ENCODE measurements at places on chromosomes 5 and 9.

DNA sequence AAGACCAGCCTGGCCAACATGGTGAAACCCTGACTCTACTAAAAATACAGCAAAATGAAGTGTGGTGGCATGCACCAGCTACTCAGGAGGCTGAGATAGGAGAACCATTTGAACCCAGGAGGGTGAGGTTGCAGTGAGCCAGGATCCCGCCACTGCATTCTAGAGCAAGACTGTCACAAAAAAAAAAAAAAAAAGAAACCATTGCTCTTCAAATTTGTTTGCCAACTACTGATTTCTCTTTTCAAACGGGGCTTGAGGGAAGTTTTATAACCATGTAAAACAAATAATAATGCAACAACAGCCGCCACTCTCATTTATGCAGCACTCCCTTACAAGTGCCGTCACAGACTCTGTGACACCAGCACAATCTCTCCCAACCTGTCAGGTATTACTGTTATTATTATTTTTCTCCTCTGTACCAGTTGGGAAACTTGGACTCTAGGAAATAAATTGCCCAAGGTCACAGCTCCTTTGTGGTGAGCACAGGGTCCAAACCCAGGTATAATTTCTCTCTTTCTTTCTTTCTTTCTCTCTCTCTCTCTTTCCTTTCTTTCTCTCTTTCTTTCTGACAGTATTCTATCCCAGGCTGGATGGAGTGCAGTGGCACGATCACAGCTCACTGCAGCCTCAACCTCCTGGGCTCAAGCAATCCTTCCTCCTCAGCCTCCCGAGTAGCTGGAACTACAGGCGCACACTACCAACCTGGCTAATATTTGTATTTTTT lies 25.4 kb downstream of the SERINC5 start:
- no peak for DNase-seq

DNA sequence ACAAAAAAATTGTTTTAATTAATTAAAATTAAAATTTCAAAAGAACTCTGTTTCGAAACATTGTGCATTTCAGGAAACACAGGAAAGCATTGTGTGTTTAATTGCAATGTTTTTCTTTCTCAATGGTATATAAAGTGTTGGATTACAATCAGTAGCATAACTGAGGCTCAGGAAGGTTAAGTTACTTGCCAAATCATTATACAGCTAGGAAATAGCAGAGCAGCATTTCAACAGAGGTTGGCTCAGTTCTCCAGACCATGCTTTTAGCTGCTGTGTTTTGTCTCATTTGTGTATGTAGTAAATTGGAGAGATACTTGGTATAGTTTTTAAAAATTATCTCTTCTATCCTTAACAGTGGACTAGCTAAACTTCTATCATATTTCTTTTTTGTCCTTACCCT lies 30.0 kb upstream of the CAMLG start:
- no peak for DNase-seq

DNA sequence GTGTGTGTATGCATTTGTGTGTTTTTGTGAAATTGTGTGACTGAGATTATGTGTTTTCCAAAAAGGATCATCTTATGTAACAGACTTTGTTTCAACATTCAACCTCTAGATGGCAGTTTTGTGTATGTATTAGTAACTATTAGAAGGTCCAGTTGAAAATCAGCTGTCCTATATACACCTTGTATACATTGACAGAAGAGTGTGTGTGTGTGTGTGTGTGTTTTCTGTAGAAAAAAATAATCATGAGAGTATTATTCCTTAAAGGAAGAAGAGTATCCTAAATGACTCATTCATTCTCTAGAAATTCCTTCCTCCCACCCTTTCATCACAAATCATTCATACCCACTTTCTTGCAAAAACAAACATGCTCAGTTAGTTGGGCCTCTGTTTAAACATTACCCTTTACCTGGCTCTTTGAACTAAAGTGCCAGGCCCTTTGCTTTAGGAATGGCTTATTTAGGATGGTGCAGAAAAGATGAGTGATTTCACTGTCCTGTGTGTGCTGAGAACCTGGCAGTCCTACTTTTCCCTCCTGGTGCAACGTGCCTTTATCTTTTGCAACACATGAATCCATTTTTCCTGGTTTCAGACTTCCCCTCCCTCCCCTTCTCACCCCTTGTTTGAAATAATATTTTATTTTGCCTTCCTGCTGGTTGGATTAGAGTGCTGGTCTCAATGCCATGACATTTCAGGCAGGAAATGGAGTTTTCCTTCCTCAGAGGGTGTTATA lies 152.2 kb downstream of the ARHGAP26 start:
- DNase-seq, result no peak

DNA sequence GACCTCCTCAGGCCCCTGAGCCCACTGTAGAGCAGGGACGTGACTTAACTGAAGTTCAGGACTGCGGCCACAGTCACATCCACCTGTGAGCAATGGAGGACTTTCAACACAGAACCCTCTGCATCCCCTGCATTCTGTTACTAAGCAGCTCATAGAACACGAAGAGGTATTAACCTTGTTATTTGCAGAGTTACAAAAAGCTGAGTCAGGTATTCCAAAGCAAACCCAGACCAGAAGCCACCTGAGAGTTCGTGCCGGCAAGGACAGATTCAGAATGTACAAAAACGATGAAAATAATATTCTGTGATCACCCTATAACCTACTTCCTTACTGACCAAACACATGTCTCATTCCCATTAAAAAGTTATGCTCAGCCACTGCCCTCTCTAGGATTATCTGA lies 33.0 kb upstream of the PRSS3 start:
- no peak for DNase-seq

DNA sequence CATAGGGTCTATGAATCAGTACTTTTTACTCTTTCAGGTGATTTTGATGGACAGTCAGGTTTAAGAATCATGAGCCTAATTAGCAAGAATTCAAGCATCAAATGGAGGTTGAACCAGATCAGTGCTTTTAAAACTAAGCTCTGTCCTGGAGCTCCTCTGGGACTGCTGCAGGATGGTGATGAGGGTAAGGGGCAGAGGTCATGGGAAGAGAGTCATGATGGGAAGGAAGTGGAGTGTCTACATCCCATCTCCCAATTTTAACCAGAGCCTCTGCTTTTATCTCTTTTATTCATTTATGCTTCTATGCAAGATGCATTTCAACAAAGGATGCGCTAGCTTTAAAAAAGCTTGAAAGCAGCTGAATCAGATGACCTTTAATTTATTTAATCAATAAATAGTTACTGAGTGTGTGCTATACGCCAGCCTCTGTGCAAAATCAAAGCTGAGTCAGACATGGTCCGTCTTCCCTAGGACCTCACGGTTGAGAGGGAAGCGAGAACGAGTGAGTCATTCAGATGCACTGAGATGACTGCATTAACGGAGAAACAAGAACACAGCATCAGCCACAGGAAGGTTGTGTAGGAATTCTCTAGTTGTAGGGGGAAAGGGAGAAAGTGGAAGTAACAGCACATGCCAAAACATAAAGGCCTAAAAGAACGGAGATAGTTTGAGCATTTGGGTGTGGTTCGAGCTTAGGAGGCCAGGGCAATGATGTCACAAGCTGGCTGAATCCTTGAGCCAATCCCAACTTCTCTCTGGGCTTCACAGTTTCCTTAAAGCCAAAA lies 441.6 kb upstream of the BRINP1 start:
- no peak for DNase-seq

- no peak for DNase-seq
Observed at GRCh38 chr5:179061025-179061424, 852 bp downstream of the ZNF354C start.

DNA sequence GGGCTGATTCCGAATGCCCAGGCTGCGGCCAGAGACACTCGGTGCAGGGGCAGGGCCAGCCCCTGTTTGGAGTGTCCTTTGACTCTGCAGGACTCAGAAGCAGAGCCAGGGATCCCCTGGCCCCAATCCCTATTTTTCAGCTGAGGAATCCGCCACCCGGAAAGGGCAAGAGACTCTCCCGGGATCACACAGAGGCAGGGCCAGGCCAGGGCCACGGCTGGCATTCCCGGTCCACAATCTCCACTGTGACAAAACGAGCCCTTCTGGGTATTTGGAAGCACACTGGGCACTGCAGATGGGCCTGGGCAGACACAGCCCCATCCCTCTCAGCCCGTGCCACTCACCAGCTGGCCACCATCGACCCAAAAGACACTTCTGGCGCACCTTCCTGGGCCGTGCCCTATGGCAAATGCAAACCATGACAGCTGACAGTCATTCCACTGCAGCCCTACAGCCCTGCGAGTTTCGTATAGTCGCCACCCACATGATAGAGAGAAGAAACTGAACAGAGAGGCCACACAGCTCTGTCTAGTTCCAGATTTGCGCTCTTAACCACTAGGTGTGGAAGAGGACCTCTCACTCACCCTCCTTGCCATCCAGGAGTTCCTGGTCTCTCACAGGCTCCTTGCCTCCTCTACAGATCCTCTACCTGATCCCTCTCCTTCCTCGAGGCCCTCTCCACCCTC lies 13.3 kb downstream of the NR5A1 start:
- DNase-seq, result no peak

GRCh38 chr5:50665091-50665490 lies 1.3 kb upstream of the PARP8 start:
- DNase-seq, result no peak

- DNase-seq, result no peak
Observed at GRCh38 chr5:159628703-159629102, 287.6 kb upstream of the ADRA1B start.

DNA sequence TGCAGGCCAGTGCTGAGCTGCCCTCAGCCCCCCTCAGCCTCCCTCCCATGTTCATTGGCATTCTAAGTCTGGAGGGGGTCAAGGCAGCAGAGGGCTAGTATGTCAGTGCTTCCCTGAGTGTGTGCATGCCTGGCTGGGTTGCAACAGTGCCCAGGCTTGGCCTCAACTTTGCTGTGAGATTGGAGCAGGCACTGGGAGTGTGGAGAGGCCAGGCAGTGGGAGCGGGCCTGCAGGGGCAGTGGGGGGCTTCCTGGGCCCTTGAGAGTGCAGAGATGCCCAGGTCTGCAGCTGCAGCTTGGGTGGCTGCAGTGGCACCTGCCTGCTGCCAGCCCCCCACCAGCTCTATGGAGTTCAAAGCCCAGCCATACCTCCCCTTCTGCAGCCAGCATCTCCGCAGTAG lies 239.3 kb downstream of the ARRDC3 start:
- no peak for DNase-seq

DNA sequence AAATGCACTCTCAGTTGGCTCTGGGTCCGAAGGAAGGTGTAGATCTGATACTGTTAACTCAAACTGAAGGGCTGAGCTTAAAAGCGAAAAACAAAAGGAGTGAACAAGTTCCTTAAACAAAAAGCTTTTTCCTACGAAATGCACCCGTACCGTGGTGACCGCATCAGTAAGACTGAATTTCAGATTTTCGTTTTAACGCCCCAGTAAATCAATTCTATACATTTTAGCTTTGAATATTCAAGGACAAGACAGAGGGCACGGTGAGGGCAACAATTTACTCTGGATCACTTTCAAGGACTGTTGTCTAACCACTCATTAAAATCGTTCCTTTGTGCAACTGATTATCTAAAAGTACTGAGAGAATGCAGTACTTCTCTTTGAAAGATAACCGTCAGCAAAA lies 1.9 kb downstream of the HOMER1 start:
- no peak for DNase-seq

DNA sequence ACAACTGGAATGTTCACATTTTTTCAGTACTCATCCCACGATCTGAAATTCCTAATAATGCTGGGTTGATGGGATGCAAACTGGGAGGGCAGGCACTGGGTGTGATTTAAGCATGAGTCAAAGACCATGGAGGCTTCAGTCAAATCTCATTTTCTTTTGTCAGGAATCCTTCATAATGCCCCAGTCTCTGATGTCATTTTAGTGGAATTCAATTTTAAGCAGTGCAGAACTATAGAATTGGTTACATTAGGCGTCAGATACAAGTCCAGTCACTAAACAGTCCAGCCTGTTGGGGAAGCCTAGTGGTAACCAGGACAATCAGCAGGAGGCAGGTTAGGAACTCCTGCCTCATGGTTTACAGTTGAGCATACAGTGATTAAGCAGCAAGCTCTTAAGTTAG lies 41.0 kb upstream of the TMEM215 start:
- no peak for DNase-seq

- no peak for DNase-seq
Observed at GRCh38 chr5:66647146-66647856, 51.1 kb downstream of the MAST4 start.

GRCh38 chr5:95631255-95631958 lies 11.5 kb downstream of the GPR150 start:
- no peak for DNase-seq

- no peak for DNase-seq
Observed at GRCh38 chr5:56532466-56532865, 282.9 kb upstream of the MAP3K1 start.

GRCh38 chr9:126738553-126738952 lies 66.3 kb upstream of the ZBTB43 start:
- no peak for DNase-seq

DNA sequence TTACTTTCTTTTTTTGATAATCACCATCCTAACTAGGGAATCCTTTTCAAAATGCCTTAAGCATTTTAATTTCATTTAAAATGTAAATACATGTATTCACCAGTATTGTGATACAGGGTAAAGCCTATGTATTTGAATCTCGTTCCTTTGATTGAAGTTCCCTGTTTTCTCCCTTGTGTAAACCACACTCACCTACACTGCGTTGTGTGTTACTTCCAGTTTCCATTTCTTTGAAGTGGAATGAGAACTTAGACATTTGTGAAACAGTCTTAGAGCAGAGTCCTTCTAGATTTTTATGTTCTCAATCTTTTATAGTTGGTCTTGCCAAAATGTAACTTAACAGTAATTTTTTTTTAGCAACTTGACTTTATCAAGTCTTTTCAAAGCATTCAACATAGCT lies 101.4 kb downstream of the ZNF462 start:
- DNase-seq, result no peak

GRCh38 chr5:66720780-66721179 lies 124.6 kb downstream of the MAST4 start:
- DNase-seq, result no peak

DNA sequence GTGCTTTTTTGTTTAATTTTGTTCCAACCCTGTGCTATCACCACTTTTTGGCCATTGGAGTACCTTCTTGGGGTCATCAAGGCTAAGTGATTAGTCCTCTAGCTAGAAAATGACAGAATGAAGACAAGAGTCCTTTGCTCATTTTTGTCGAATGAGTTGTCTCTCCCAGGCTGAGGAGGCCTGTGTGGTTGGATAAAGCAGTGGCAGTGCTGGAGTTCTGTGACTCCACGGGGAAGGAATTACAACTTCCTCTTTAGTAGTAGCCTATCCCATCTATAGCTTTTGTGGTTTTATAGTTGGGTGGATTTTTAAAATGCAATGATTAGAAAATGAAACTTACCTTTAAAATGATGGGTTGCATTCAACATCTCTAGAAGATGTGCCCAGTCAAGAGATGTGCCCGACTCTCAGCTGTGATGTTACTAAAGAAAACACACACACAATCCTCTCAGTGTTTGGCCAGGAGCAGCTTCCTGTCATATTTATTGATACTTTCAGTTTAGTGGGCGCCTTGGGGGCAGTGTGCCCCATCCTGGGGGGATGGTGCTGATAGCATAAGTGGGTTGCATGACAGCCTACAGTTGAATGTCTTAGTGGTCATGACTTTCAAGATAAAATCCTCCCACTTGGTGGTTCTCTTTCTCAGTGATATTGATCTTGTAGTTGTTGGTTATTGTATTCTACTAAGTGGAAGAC lies 11.9 kb downstream of the OTULINL start:
- peak; percentile 30 for DNase-seq

GRCh38 chr9:37617832-37618231 lies 25.4 kb upstream of the TOMM5 start:
- DNase-seq, result no peak
